ENCODE measurements at places on chromosomes 6 and 20. TPM values are rescaled to one million over a fixed set of nuclear protein-coding genes. Genes with fewer than 3 reads are reported as not detected.

The RFX6 gene
- total RNA-seq: not detected

The HRH3 gene
- not detected for total RNA-seq

The SYTL3 gene
- 1.4 TPM for total RNA-seq

The ADAM33 gene
- 1.7 TPM for total RNA-seq

The TRAPPC3L gene
- not detected for total RNA-seq

The SYCP2 gene
- total RNA-seq: 0.52 TPM

The MUC22 gene
- total RNA-seq: not detected

The OR12D3 gene
- total RNA-seq: not detected

The UST gene
- 8.9 TPM for total RNA-seq

The PDYN gene
- total RNA-seq: not detected

The PI3 gene
- total RNA-seq: not detected

Measured in epithelial cell of alveolus of lung (primary cell).